ENCODE measurements at places on chromosomes 13 and 19.

DNA sequence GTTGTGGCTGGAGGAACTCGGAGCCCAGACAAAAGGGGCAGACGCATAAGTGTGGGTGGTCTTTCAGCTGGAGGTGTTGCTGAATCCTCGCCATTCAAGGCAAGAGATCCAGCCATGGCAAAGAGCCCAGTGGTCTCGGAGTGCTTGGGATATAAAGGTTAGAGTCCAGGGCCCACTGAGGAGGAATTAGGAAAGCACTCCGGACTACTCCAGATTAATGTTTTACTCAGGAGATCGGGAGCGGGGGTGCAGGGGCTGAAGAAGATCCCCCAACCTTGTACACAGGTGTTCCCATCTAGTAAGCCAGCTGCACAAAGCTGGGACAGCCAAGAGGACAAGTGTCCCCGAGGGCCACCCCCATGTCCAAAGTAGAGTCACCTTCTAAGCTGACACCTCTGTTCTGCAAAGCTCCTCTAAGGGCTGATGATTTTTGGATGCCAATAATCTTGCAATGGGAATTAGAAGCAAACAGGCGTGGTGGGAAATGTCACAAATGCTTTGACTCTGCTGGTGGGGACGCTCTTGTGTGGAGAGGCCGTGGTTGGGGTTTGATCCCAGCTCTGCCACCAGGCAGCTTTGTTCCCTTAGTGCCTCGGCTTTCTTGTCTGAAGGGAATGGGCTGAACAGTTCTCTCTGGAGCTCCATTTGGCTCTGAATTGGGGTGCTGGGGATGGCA is 194.3 kb upstream of the SOX1 start:
- DNase-seq: no peak

DNA sequence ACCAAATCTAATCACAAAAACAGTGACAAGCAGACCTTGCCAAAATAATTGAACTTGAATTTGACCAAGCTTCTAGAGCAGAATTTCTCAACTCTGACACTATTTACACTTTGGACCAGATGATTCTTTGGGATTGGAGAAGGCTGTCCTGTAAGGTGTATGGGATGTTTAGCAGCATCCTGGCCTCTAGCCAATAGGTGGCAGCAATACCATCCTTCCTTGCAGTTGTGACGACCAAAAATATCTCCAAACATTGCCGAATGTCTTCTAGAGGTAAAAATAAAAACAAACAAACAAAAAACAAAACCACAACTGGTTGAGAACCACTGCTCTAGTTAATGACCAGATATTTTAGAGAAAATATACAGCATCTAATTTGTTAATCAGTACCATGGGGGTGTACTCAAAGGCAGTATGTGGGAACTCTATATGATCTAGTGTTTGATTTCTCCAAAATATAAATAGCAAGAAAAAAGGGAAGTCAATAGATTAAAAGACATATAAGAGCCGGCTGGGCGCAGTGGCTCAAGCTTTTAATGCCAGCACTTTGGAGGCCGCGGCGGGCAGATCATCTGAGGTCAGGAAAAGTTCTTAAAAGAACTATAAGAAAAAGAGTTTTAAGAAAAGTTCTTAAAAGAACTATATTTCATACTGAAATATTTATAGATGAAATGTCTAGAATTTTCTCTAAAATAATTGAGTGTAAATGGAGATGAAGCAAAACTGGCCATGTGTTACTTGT is 60.9 kb upstream of the ZNF527 start:
- DNase-seq: no peak

- no peak for DNase-seq
Measured at GRCh38 chr19:38606131-38606530, 11.6 kb downstream of the MAP4K1 start.

DNA sequence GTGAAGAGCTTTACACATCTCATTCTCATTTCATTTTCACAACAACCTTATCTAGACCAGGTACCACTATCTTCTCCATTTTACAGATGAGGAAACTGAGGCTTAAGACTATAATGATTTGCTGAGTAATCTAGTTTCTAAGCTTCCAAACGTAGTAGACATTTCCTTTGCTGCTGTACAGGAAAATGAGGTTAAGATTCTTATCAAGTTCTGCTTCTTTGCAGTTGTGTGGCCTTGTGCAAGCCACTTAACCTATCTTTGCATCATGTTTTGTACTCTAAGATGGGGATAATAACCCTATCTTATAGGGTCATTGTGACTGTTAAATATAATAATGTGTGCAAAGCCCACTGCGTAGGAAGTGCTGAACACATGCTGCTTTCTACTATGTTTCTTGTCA is 307.9 kb downstream of the HS6ST3 start:
- no peak for DNase-seq

DNA sequence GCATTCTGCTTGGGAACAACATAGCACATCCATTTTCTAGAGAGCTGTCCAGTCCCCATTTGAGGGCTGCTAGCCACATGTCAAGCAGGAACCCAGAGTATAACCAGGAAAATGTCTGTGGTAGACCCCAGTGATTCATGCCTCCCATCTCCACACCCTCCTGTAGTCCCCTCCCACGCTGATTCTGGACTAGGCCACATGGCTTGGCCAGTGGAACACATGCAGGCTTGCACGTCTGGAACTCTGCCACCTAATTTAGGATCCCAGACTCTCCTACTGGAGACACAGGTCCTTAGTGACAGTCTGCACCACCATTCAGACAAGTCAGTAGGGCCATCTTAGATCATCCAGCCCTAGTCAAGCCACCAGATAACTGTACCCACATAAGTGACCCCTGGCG is 149.8 kb downstream of the ZIC5 start:
- DNase-seq: no peak

GRCh38 chr19:39398297-39398864 is 7.2 kb downstream of the MED29 start:
- DNase-seq: no peak

DNA sequence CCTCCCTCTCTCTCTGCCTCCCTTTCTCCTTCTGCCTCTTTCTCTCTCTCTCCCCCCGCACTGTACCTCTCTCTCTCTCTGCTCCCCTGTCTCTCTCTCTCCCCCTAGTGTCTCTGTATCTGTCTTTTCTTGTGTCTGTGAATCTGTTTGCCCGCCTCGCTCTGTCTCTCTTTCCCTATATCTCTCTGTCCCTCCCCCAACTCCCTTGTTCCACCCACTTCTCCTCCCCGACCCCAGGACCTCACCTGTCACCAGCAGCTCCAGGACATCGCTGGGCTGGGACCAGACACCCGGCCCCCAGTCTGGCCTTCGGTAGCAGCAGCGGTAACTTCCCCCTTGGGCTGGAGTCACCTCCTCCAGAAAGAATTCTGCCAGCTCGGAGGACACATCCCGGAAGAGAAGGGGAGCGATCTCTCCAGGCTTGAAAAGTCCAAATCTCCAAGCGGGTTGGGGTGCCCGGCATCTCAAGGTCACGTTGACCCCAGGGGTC is 3.9 kb downstream of the OSCAR start:
- no peak for DNase-seq

DNA sequence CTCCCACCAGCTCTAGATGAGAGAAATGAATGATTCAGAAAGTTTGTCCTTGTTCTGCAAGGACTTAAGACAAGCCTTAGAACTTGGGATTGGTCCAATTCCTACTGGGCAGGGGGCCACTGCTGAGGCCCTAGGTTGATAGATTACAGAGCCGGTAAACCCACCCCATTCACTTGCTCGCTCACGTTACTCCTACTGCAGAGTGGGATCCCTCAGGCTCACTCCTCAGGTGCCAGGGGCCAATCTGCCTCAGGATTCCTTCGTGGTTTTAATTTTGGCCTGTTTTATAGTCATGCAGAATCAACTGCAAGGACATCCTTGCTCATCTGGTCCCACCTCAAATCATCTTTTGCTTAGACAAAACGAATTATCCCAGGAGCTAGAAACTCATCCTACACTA is 59.0 kb downstream of the SERP2 start:
- no peak for DNase-seq

GRCh38 chr13:63438951-63439350 is 2023.3 kb upstream of the PCDH20 start:
- DNase-seq: no peak

DNA sequence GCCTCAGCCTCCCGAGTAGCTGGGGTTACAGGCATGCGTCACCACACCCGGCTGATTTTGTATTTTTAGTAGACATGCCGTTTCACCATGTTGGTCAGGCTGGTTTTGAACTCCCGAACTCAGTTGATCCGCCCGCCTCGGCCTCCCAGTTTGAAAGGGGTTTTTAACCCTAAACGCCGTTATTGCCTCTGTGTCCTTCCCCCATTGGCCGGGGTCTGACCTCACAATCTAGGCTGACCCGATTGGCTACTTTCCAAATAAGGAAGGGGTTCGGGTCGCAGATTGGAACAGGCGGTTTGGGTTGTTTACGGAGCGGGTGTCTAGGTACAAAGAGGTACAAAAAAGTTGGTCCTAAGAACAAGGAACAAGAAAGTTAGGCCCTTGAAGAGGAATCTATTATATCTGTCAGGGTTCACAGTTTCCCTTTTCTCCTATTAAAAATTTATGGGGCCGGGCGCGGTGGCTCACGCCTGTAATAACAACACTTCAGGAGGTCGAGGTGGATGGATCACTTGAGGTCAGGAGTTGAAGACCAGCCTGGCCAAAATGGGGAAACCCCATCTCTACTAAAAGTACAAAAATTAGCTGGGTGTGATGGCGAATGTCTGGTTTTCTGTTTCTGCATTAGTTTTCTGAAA is 1.0 kb downstream of the ZNF253 start:
- DNase-seq: peak; percentile 22

GRCh38 chr13:36763126-36763722 is 55.8 kb upstream of the RFXAP start:
- no peak for DNase-seq

DNA sequence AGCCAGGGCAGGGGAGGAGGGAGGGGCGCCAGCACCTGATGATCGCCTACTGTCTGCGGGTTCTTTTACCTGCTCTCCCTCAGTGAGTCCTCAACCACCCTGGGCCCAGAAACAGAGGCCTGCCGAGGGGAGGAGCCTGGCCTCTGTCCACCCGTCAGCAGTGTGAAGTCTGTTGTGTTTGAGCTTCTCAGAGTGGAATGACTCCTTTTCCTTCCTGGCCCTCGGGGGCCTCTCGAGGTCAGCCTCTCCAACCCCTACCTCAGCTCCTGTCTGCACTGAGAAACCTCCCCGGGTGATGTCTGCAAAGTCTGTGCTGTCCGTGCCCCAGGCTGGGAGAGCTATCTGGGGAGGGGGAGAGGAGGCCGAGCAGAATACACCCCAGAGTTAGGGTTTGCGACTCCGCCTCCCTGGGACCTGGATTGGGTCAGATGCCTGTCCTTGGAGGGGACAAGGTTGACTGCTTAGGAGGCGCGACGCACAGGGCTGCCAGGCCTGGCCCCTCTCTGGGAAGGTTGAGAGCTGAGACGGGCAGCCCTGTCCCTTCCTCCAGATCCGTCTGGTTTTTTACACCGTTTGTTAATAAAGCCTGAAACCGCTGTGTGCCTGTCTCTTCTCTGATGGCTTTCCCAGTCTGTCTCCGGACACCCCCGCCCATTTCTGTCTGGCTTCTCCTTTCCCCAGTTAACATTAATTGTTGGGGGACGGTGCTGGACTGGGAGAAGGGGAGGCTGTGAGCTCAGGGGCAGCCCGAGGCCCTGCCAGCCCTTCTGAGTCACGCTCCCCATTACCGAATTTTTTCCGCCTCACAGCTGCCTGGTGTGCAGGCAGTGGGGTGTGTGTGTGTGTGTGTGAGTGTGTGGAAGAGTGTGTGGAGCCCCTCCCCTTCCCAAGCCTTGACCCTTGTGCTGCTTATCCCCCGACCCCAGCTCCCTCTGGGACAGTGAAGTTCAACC is 989 bp upstream of the SSC5D start:
- DNase-seq: peak; percentile 56

DNA sequence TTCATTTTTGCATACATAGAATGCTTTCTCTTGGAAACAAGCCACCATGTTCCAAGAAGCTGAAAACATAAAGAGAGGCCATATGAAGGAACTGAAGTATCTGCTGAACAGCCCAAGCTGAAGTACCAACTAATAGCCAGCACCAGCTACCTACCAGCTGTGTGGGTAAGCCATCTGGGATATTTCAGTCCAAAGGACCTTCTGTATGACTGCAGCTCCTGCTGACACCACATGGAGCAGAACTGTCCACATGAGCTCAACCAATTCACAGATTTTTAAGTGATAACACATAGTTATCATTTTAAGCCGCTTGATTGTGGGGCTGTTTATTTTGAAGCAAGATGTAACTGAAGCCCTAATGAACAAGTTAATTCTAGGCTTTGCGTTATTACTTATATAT is 621.1 kb upstream of the KLHL1 start:
- DNase-seq: no peak
